Stomach (tissue), 19 donors: ENCODE measurements at places on chromosomes 5 and 9.

DNA sequence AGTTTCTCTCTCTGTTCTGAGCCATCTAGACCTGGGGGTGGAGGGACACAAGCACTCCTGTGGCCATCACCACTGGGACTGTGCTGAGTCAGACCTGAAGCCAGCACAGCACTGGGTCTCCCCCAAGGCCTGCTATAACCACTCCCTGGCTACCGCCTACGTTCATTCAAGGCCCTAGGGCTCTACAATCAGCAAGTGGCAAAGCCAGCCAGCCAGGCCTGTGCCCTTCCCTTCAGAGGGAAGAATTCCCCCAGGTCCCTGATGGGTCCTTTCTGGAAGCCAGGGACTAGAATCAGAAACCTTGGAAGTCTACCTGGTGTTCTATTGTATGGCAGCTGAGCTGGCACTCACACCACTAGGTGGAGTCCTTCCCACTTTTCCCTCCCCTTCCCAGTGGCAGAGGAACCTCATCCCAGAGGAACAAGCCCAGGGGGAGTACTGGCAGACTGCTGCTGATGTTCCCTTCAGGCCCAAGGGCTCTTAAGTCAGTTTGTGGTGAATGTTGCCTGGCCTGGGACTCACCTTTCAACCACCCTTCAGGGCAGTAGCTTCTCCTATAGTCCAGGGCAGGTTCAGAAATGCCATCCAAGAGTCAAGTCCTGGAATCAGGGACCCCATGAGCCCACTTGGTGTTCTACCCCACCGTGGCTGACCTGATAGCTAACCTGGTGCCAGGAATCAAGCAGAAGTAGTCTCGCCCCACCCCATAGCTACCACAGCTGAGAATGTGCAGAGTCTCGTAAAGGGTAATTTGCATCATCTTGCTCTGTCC is 20.0 kb downstream of the JMY start:
- DNase-seq = peak; percentile 40

DNA sequence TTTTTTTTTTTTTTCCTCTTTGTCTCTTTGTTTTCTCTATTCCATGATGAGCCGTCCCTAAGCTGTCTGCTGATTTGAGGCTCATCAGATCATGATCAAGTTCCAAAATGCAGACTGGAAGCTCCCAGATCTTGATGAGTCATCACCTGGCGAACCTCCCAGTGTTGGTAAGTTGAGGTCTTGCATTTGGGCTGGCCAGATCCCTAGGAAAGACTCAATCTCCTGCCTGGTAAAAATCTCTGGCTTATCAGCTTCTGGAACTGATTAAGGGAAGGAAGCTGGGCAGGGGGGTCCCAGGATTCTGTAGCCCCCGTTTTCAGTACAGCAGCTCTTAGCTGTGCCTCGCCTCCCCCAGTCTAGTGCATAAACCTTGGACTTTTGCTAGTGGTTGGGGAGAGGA is 69.0 kb downstream of the TSPAN17 start:
- peak; percentile 44 for DNase-seq

DNA sequence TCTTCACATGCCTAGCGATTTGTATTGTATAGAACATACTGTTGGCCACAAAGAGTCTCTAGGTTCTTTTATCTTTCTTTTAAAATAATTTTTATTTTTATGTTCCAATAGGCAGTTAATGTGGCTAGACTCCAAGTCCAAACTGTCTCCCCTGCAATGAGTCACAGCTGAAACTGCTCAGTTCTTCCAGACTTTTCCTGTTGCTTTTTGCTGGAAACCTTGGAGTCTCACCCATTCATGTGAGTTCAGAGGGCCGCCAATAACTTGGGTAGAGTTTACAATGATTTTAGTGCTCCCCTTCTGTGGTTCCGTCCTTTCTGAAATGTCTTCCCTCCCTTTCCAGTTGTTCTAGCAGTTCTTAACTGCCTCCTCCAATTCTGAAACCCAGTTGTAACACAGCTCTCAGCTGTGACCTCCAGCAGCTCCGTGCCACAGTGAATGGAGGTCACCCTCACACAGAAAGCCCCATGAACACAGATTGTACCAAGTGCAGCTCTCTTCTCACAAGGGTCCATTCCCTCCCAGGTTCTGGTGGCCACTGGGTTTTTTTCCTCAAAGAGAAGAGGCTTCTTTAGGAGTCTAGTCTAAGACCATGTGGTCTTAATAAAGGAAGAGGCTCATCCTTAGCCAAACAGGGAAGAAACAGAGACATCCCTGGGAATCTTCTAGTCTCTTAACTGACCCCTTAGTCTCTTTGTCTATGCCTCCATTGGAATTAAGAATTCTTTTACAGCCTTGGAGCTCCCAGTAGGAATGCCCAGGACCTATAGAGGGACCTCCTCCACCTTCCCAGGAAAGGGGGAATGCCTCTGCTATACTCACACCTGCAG is 198.5 kb downstream of the SPOCK1 start:
- no peak for DNase-seq

- no peak for DNase-seq
Measured at GRCh38 chr5:42812620-42813019, 928 bp upstream of the SELENOP start.

GRCh38 chr9:134025606-134026541 is 593 bp downstream of the BRD3OS start:
- DNase-seq = peak; percentile 31

DNA sequence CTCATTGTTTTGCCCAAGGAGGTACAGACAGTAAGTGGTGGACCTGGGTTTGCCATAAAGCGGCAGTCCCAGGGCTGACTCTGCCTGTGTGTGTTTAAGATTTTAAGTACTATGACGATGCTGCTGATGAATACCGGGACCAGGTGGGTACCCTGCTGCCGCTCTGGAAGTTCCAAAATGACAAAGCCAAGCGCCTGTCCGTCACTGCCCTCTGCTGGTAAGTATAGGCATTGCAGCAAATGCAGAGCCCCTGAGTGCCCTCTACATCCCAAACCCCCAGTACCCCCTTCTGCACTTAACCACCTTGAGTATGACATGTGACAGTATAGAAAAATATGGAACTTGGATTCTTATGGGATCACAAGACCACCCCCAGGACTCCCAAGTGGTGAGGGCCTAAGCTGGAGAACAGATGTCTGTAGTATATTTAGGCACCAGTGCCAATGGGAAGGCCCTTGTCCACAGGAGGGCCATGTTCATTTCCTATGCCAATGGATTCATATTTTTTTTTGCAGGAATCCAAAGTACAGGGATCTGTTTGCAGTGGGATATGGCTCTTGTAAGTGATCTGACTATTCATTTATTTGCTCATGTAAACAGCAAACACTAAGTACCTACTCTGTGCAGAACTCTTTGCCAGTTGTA is 22.0 kb downstream of the ENHO start:
- peak; percentile 69 for DNase-seq

- DNase-seq = no peak
Measured at GRCh38 chr5:14167211-14167845, 24.2 kb downstream of the TRIO start.

DNA sequence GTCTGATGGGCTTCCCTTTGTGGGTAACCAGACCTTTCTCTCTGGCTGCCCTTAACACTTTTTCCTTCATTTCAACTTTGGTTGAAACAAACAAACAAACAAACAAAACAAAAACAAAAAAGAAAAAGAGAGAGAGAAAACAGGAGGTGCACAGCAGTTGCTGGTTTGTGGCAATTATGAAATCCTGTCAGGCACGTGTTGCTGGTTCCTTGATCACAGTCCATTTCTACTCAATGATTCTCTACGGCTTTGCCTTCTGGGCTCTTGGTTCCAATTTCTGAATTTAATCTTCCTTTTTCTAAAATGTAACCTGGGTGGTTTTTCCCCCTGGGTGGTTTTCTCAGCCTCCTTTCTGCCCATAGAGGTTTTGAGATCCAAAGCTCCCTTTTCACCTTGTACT is 17.8 kb upstream of the PANK3 start:
- no peak for DNase-seq
